ENCODE measurements at places on chromosomes 4 and X.

GRCh38 chrX:136731207-136731782, 49.4 kb downstream of the ARHGEF6 start:
- no peak for DNase-seq

DNA sequence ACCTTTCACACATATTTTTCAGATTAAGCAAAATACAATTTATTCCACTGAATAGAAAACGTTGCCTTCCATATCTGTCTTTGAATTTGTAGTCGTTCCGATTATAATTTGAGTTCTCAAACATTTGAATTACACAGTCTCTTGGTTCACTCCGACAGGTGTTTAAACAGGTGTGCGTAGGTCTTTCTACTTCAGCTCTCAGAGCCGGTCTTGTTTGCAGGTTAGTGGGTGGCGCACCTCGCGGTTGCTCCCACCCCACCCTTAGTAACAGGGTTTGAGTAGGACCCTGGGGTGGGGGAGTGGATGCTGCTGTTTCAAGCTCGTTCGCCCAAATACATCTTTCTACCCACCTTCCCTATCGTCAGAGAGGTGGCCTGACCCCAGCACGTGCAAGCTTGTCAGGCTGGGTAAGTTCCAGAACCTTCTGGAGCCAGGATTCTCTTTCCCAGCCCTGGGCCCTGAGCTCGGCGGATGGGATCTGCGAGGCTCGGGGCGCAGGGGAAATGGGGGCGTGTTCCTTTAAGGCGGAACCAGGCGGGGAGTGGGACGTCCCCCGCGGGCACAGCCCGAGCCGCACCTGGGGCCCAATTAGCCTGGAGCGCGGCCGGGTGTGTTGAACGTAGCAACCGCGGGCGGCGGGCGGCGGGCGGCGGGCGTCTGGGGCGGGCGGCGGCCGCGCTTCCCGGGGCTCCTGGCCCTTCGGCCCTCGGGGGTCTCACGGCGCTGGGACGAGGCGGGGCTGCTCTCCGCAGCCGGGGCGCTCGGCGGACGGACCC, at the start of gene FAM149A:
Gene FAM149A, plus strand, starts transcription at position 591 of the 776 bp plus-strand sequence.
- no peak for DNase-seq

DNA sequence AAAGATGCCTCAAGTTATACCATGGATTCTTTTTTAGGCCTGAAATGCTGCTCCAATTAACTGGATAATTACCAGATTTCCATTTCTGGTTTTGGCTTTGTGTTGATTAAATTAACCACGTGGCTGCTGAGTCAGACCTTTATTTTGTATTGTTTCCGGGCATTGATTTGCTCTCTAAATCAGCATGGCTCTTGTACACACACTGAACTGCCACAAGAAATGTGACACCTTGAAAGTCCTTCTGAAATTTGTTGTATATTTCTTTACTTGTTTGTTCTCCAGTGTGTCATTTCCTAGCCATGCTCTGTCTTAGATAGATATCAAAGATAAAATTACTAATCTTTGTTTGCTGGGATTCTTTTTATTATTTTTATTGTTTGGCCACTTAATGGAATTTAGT, 11.7 kb downstream of the MTTP start:
- no peak for DNase-seq

GRCh38 chr4:139603576-139604410, 47.8 kb upstream of the SETD7 start:
- no peak for DNase-seq

All from HS-5 (cell line).